NCI-H69 (cell line): ENCODE measurements at places on chromosomes 3 and 15.

DNA sequence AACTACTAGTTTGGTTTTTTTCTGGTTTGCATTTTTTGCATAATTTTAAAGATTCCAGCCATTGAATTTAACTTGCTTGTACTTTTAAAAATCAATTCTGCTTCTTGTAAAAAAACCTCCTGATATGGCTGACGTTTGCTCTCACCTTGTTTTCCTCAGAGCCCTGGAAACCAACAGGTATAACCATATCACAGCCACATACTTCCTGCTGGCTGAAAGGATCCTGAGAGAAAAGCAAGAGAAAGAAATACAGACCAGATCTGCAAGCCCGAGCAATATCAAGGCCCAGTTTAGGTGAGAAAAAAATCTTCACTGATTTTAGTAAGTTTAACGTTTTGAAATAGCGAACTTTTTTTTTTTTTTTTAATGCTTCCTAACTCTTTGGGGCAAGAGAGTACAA is 56.8 kb downstream of the SNRK start:
- DNase-seq = no peak

DNA sequence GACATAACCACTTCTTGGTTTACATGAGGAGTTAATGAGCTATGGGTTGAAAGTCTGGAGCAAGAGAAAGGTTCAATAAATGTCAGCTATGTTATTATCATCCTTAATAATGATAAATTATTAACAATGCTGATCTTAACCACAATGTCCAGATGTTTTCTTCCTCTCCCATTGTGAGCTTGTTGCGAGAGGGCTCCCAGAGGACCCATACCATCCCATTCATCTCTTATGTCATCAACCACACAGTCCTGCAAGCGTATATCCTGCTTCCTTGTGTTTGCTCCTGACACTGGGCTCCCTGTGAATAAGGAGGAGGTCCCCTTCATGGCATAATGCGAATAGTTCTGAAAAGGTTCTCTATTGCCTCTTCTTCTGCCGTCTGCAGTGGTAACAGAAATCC is 266.8 kb downstream of the TLE3 start:
- no peak for DNase-seq

- no peak for DNase-seq
Observed at GRCh38 chr15:84772467-84772866, 24.1 kb downstream of the ZNF592 start.

- no peak for DNase-seq
Observed at GRCh38 chr3:12186515-12187286, 28.0 kb upstream of the TIMP4 start.

DNA sequence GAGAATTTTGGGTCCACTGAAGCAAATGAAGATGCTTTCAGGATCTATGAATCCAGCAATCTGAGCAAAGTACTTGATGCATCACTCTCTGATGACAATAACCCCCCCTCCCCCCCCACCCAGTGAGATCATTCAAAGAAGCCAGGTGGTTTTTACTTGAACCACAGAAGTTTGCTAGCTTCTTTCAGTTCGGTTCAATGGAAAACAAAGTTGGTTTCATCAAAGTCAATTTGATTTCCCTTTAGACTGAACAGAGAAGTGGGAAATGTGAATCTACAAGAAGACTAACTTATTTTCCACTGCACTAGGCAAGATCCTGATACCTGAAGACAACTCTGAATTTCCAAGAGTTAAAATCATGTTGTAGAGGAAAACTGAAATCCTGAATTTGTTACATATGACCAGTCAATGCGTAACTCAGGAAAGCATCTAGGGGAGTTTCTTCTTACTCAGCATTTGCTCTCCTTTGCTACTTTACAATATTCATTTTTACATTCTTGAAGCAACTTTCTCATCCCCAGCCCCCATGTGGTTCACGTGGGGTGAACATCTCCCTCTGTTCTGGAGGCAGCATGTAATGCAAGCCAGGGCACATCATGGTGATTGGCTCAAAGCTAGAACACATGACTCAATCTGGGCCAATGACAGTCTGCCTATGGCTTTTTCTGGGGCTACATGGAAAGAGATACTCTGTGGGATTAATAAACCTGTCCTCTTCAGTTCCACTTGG is 572.6 kb downstream of the FOXP1 start:
- no peak for DNase-seq

GRCh38 chr3:52502808-52503350 is 7.7 kb downstream of the STAB1 start:
- DNase-seq = no peak

DNA sequence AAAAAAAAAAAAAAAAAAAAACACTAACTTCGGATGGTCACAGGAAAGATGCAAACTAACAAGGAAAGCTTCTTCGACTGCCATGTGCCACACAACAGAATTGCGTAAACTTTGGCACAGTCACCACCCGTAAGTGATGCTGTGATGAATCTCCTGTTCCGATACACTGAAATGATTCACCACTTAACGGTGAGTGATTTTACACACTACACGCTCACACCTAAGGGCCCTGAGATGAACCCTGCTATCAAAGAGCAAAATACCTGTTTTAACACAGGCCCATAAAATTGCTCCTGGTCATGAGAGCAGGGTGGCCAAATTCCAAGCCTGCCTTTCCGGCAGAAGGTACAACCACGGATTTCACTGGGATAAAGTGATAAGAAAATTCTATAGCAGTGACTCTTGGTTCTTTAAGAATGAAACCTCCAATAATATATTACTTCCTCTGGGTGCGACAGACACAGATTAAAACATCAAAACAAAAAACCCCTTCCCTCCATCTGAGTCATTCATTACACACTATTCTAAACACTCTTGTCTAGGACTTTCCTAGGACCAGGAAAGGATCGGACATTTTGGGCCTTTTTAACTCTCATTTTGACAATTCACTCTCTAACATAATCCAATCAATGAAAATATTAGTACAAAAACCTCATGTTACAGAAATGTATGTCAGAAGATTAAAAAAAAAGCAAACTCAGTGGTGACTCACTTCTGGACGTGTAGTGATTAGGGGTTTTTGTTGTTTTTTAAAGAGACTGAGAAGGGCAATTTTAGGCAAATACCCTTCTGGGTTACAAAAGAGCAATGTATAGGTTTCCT is 28.3 kb downstream of the LRIG1 start:
- DNase-seq = no peak

DNA sequence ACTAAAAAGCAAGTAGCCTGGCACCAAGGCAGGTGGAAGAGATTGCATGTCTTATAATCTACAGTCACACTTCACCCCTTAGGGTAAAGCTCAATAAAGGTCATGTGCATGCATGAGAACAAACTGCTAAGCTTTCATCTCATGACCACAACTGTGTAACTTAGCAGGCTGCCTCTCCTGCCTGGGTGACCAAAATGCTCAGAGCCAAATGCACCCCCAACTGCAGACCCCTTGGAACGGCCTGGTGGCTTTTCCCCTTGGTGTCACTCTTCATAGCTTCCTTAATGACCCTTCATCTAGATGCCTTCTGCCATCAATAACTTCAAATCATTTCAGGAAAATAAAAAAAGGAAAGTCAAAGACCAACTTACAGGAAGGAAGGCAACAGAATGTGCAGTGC is 88.1 kb downstream of the ADAMTS17 start:
- no peak for DNase-seq

DNA sequence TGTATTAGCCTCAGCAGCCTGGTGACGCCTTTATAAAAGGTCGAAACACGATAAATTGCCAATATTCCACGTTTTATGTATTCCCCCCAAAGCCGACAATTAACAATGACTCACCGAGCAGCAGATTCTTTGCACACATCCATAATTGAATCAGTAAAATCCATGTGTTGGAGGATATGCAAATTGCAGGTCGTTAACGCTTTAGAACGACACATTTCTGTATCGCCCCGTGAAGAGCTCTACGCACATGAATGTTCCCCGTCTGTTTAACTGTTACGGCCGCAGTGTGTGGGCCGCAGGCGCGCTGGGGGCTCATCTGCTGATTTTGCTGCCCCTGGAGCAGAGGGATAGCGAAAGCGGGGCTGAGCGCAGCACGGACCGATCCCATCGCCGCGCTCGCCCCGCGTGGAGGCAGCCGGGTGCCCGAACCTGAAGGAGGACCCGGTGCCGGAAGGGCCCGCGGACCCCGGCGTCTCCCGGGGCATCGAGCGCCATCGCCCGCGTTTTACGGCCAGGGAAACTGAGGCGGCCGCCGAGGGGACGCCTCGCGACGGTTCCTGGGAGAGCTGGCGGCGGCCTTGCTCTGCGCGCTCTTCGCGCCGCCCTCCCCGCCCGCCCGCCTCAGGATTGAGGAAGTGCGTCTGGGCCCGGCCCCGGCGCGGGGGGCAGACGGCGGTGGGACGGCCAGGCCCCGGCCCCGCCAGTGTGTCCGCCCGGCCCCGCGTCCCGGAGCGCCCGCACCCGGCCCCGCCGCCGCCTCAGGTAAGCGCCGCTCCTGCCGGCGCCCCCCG is at the start of gene LRRK1:
Gene LRRK1 (plus strand): TSS at position 668 of the 791 bp plus-strand sequence. CDS start 5,276 bp downstream, outside the sequence.
- peak; percentile 46 for DNase-seq

- no peak for DNase-seq
Observed at GRCh38 chr15:71925145-71925544, 114.8 kb downstream of the NR2E3 start.

DNA sequence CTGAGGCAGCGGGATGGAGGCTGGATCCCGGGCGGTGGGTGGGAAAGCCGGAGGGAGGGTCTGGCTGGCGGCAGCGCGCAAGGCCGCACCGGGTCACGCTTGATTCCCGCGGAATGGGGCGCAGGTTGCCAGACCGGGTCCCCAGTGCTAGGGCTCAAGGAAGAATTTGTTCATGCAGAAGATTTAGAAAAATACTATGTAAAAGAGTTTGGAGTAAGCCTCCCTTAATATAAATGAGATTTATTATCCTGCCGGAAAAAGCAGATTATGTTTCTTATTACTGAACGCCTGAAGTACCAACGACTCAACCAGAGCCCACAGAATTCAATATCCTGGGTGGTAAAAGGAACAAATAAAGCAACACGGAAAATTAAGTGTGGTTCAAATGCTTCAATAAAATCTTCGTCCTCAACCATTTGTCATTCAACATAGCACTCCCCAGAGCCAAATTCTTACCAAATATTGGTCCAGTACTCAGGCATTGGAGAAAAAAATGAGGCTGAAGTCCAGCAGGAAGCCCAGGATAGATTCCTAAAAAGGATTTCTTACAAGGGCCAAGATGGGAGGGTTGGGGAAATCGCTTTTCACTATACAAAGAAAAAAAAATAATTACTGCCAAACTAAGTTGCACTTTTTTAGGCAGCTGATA is 1.2 kb upstream of the ZBTB20 start:
- peak; percentile 42 for DNase-seq

- no peak for DNase-seq
Observed at GRCh38 chr3:114446600-114446999, 152.8 kb downstream of the TIGIT start.

DNA sequence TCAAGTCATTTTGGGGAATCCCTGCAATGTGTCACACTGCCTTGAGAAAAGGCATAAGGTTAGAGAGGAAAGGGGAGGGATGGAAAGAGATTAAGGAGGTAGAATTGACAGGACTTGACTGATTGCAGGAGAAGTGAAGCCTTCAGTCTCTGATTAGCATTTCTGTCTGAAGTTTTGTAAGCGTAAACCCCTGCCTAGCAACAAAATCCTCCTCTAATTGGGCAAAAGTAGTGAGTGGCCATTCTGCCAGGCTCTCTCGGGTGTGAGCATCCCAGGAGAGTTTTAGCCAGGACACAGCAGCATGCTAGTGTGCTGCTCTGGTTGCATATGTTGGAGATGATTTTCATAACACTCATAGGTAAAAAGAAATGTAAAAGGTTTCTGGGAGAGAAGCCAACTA is 117.0 kb upstream of the MRPL3 start:
- no peak for DNase-seq

GRCh38 chr15:39919748-39920509 is at the start of gene GPR176:
GPR176 (minus strand) TSS chr15:39920266; CDS start chr15:39920026, 240 bp downstream.
- peak; percentile 82 for DNase-seq

- peak; percentile 45 for DNase-seq
Observed at GRCh38 chr3:112090887-112091586, 4.8 kb downstream of the C3orf52 start.

- no peak for DNase-seq
Observed at GRCh38 chr15:65394280-65394789, 16.5 kb upstream of the IGDCC3 start.

- DNase-seq = no peak
Observed at GRCh38 chr3:19641408-19641807, 292.6 kb downstream of the EFHB start.

DNA sequence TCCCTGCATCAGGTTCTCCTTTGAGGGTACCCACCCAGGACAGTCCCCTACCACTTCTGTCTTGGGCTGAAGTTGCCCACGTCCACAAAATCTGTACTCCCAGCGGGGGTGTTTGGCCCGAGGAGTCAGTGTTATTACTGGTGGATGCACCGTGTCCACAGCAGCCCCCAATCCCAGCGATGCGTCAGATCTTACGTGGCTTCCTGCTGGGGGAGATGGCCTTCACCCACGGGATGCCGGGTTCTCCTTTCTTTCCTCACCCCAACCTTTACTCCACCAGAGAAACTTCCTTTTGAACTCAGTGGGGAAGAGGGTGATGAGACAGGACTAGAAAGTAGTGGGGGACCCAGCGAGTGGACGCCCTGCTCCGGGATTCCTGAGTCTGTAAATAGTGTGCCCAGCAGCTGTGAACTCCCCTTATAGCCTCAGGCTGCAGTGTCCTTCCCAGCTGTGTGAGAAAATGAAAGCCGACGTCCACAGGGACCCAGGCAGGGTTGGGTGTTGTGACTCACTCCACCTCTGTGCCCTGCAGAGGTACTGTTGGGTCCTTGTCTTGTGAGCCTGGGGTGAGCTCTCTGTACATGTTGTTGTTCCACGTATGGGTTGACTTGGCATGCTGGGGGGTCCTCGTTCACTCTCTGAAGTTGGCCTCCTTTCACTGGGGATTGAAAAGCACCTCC is 31.5 kb downstream of the CRTAP start:
- no peak for DNase-seq

DNA sequence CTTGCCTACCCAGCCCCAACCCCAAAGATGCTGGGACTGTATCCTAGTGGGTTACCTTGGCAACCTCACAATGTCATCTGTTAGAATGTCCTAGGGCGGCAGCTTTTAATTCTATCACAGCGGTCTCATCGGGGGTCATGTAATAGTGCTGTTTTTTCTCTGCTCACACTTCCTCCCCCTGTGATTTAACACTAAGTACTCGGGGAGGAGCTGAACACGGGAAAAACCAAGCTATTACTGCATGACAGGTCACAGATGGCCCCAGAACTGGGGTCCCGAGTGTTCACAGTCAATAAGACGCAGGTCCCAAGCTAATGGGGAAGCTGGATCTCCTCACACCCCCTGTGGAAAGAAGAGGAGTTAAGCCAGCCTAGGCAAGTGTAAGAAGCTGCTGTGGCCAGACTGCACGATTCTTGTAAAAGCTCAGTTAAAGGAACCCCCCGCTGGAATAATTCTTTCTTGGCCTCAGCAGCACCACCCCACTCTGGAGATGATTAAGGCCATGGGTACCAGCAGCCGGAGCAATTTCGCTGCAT is 2.5 kb upstream of the RFTN1 start:
- DNase-seq = peak; percentile 90

GRCh38 chr15:93362203-93362602 is 273.2 kb upstream of the RGMA start:
- no peak for DNase-seq

DNA sequence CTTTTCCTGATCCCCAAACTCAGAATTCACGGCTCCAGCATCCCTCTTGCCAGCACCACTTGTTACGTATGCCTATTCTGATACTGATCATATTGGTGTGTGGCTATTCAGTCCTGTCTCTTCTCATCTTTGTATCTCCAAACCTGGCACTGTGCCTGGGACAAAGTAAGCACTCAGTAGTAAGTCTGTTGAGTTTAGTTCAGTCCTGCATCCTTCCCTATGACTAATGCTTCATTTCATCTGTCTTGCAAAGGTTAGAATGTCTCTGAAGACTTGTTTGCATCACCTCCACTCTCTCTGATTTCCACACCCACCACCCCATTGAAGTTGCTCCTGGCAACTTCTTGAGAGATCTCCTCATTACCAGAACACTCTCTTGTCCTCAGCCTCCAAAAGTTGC is 80.3 kb downstream of the HMG20A start:
- no peak for DNase-seq
